Fibroblast of mammary gland (primary cell): ENCODE measurements at places on chromosomes 6 and 20.
A peak's percentile ranks its signal among the peaks of the same experiment; 100 is the strongest.

- DNase-seq = no peak
These were observed 2.0 kb downstream of the ZBP1 start for GRCh38 chr20:57618091-57618763.

GRCh38 chr6:39263303-39264037, 34.2 kb upstream of the KCNK5 start:
- DNase-seq = peak; percentile 2

DNA sequence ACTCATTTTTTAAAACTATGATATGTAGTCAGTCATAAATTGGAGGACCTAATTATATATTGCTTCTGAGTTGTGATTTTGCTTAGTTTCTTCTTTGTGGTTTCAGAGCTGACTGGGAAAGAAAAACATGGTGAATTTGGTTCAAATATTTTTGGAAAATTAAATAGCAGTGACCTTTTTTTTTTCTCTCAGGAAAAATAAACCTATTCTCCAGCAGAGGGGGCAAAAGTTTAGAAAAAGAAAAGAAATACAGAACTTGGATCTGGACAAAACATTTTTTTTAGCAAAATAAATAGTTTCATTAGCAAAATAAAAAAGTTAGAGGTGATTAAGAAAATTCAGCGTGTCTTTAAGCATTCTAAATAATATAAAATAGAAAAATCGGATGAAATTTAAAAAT, 10.2 kb downstream of the COL10A1 start:
- peak; percentile 24 for DNase-seq

DNA sequence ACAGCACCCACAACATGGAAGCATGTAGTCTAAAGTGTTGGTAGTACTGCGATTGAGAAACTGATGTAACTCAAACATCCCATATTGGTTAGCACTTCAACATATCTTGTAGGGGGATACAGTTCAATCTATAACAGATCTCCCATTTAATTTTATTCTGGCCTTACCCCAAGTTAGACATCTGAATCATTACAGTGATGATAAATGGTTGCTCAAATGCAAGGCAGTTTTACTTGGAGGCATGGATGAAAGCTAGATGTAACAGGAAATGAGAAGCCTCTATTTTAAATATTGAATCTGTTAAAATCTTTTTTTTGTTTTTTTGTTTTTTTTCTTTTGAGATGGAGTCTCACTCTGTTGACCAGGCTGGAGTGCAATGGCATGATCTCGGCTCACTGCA, 44.2 kb upstream of the FAM50B start:
- no peak for DNase-seq

- DNase-seq = no peak
These were observed 26.7 kb downstream of the ACSS1 start for GRCh38 chr20:25031241-25031640.
